ENCODE measurements at places on chromosomes 4 and X.

GRCh38 chrX:9033586-9033985 lies 341 bp downstream of the FAM9B start:
- DNase-seq = no peak

DNA sequence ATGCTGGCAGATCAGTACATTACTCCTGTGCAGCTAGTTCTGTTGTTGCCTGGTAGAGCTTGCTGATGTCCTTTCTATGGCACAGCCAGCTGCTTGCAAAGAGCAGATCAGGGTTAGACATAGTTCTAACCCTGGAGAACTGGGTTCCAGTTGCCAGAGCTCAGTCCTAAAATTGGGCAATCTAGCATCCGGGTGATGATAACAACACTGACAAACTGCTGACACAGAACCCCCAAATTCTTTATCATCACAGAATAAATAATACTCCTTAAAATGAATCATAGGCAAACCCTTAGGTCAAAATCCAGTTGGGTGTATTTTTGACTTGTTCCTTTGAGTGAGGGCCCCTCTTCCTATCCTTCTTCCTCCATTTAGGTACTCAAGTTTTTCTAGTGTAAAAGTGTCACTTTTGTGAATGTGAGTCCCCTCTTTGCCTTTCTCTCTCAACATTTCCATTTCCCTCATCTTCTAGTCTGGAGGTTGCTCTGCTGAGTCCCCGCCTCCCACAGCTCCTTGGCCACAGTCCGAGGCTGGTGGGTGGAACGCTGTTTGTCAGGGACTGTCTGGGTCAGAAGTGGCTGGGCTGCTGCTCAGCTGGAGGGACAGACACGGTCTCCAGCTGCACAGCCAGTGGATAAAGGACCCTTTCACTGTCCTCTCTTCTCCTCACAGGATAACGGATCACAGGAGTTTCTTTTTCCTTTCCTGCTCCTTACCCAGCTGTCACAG lies 93.6 kb upstream of the RASGEF1B start:
- DNase-seq = no peak

DNA sequence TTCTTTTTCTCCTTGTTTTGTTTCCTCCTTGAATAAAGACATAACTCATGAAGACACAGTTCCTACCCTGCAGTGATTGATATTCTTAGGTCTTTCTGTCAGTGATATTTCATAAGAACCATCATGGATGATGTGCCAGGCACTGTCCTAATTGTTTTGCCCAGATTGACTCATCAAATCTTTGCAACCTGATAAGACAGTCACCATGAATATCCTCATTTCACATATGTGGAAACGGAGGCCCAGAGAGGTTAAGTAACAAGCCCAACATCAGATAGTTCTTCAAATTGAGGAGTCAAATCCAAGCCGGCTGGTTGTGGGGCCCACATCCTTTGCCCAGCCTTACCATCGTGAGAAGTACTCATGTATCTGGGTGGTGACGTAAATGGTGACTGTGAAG lies 69.9 kb downstream of the SEL1L3 start:
- DNase-seq = no peak

GRCh38 chrX:38975368-38975942 lies 174.2 kb downstream of the MID1IP1 start:
- DNase-seq = no peak

Data from activated CD8-positive, alpha-beta memory T cell treated with anti-CD3 and anti-CD28 coated beads for 4 hours (primary cell).